Nucleus accumbens (tissue), 56 donors: ENCODE measurements at places on chromosomes 5 and 9.

DNA sequence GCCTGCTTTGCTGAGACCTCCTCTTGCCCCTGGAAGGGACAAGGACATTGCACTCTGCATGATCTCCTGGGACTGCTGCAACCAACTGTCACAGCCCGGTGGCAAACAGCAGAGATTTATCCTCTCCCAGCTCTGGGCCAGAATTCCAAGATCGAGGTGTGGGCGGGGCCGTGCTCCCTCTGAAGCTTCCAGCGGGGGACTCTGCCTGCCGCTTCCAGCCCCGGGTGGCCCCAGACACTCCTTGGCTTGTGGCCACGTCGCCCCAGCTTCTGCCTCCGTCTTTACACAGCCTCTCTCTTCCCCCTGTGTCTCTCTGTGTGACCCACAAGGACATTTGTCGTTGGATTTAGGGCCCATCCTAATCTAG is 67.1 kb downstream of the COL5A1 start:
- no peak for DNase-seq

- DNase-seq, result peak; percentile 50
Observed at GRCh38 chr5:134577796-134578577, 52.5 kb downstream of the JADE2 start.

DNA sequence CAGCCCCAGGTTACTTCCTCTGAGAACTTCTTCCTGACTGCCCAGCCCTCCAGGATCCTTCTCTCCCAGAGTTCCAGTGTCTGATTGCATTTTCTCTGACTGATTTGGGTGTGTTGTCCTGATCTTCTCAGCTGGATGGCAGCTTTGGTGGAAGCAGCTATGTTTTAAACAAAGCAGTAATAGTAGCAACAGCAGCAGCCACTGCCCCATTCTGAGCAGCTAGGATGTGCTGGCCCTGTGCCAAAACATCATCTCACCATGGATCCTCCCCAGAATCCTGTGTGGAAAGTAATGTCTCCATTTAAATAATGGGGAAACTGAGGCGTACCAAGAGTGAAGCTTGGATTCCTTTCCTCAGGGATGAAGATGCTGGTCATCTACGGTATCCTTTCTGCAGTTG is 46.4 kb upstream of the PSD2 start:
- no peak for DNase-seq

GRCh38 chr9:121367306-121368137 is 2.5 kb downstream of the STOM start:
- no peak for DNase-seq

GRCh38 chr5:7456206-7456605 is 60.3 kb downstream of the ADCY2 start:
- no peak for DNase-seq
